ENCODE measurements at places on chromosomes 7 and 10.

GRCh38 chr7:23014681-23015080 is 751 bp upstream of the HYCC1 start:
- DNase-seq: no peak

- no peak for DNase-seq
These were observed 2.4 kb downstream of the GATA3 start for GRCh38 chr10:8056871-8057331.

- DNase-seq: no peak
These were observed 254.6 kb downstream of the PTEN start for GRCh38 chr10:88117869-88118632.

- DNase-seq: no peak
These were observed 412.9 kb upstream of the NFE2L3 start for GRCh38 chr7:25739143-25739542.

DNA sequence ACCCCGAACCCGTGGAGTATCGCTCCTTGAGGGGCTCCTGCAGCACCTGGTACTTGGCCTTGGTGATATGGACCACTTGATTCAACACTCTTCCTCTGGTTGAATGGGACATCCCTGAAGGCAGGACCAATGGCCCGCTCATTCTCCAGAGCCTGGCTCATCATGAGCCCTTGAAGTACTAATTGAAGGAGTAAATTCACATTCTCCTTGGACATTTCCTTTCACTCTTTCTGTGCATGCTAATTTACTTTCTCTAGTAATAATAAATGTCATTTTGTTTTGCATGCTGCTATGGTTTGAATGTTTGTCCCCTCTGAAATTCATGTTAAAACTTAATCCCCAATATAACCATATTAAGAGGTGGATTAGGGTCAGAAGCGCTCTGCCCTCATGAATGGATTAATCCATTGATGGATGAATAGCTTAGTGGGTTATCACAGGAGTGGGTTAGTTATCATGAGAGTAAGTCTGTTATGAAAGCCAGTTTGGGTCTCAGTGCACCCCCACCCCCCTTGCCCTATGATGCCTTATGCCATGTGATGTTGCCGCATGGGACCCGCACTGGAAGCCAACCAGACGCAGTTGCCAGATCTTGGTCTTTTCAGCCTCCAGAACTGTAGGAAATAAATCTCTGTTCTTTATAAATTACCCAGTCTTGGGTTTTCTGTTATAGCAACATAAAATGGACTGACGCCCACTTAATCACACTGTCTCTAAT is 23.8 kb downstream of the FGFBP3 start:
- DNase-seq: no peak

DNA sequence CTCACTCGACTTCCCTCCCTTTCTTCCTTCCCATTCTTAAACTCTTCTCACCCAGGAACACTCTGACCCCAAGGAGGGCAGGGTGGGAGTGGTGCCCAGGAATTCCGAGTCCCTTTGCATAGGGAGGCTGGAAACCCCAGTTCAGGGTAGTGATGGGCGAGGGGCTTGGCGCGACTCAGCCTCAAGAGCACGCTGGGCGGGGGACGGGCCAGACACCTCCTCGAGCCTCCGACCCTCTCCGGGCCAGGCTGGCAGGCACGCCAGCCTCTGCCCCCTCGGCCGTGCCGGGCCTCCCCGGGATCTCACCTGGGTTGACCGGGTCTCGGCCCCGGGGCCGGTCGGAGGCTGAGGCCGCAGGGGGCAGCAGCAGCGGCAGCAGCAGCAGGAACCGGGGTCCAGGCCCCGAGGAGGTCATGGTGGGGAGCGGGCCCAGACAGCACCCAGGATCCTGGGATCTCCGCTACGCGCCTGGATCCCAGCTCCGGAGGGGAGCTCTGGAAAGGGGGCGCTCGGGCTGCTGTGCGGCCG is 457 bp downstream of the PLOD3 start:
- no peak for DNase-seq

- no peak for DNase-seq
These were observed 9.3 kb upstream of the OR6V1 start for GRCh38 chr7:143042790-143043271.

GRCh38 chr10:112006407-112006806 is 177.2 kb downstream of the GPAM start:
- DNase-seq: no peak

- DNase-seq: peak; percentile 98
These were observed 11.7 kb downstream of the CPA5 start for GRCh38 chr7:130356121-130356875.

GRCh38 chr10:80461208-80462183 is 7.4 kb downstream of the TSPAN14 start:
- no peak for DNase-seq

DNA sequence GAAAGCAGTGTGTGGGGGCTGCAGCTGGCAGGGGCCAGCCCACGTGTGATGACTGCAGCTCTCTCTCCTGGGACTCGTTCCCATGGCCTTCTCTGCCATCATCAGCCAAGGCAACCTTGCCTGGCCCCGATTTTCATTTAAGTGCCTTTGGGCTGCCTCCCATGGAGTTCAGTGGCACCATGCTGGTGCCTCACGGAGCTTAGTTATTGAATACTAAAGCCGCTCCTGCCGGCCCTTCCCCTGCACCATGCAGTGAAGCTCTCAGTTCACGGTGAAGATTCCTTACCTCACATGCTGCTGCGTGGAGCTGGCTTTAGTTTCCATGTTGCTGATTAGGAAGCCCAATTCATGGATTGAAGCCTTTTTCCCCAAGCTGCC is 141.5 kb upstream of the EEPD1 start:
- DNase-seq: no peak

GRCh38 chr10:63421591-63421990 is 44.2 kb downstream of the JMJD1C start:
- DNase-seq: no peak

DNA sequence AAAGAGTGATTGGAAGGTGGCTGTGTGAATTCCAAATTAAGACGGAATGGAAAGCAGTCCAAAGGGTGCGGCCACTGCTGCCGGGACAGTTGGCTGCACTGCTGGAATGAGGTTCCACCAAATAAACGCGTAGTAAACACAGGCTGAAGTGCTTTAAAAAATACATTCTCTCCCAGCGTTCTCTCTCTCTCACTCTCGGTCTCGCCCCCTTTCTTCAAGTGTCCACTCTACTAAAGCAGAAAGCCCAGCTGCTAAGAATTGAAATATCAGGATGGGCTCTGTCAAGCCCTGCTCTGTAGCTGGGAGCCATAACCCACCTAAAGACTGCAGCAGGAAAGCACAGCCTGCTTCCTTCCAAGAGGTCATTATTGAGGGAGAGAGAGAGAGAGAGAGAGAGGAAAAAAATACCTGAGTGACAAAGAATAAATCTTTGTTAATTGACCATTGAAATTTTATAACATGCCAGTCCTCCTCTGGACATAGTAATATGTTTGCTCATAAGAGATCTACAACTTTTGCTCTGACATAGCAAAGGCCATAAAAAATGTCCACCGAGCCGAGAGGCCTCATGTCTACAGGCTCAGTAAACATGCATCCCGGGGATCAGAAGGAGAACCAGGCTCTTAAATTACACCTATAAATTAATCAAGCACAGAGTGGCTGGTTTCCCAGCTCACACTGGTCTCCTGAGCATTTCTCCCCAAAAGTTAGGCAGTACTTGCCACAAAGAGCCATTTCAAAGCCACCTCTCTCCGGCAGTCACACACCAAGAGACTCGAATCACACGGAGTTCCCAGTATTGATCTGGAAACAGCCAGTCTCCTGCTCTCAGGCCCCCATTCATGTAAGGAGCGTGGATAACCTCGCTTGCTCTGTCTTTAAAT is 72.8 kb downstream of the FGFR2 start:
- no peak for DNase-seq

DNA sequence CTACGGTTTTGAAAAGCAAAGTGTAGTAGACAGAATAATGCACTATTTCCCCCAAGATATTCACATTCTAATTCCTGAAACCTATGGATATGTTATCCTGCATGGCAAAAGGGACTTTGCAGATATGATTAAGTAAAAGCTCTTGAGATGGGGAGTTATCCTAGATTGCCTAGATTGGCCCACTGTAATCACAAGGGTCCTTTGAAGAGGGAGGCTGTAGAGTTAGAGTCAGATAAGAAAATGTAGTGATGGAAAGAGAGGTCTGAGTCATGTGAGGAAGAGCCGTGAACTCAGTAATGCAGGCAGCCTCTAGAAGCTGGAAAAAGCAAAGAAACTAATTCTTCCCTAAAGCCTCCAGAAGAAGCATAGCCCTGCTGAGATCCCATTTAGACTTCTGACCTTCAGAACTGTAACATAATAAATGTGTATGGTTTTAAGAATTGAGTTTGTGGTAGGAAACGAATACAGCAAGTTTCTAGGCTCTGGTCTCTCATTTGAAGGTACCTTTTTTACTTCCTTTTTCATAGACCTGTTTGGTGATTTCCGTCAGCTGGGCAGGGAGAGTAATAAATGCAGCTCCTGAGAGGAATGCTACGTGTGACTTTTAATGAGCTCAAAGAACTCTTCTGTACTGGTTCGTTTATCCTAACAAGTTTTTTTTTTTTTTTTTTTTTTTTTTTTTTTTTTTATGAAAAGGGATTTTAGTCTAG is 41.9 kb upstream of the NXPH1 start:
- no peak for DNase-seq

GRCh38 chr7:112959276-112959675 is 127.4 kb downstream of the GPR85 start:
- DNase-seq: no peak

- DNase-seq: no peak
These were observed 89.3 kb upstream of the MACROH2A2 start for GRCh38 chr10:69963178-69963834.

- no peak for DNase-seq
These were observed 14.6 kb downstream of the IFIT3 start for GRCh38 chr10:89342206-89342958.

GRCh38 chr7:121485467-121486243 is 89.5 kb upstream of the FAM3C start:
- DNase-seq: no peak

- DNase-seq: no peak
These were observed 96.1 kb downstream of the ZNF277 start for GRCh38 chr7:112302566-112302965.

DNA sequence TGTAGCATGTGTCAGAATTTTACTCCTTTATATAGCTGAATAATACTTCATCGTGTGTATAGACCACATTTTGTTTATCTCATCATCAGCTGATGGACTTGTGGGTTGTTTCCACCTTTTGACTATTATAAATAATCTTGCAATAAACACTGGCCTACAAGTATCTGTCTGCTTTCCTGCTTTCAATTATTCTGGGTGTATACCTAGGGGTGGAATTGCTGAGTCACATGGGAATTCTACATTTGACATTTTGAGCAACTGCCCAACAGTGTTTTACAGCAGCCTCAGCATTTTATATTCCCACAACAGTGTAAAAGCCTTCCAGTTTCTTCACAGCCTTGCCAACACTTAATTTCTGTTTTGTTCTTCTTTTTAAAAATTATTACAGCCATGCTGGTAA is 200.3 kb upstream of the PRSS1 start:
- no peak for DNase-seq

DNA sequence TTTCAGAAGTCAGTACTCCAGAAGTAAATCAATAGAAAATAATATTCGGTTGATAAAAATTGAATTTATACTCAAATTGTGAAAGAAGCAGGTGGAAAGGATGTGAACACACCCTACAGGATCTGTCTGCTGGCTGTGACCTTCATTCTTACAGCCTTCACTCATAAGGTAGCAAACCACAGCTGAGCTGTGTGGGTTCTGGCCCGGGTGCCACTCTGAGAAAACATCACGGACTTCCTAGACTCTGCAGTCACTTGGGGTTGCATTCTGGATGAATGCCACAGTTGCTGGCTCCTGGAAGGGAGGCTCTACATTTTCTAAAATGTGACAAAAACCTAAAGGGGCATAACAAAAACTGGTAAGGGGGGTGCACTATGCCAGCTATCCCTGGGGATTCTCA is 36.0 kb upstream of the ABLIM1 start:
- DNase-seq: no peak

DNA sequence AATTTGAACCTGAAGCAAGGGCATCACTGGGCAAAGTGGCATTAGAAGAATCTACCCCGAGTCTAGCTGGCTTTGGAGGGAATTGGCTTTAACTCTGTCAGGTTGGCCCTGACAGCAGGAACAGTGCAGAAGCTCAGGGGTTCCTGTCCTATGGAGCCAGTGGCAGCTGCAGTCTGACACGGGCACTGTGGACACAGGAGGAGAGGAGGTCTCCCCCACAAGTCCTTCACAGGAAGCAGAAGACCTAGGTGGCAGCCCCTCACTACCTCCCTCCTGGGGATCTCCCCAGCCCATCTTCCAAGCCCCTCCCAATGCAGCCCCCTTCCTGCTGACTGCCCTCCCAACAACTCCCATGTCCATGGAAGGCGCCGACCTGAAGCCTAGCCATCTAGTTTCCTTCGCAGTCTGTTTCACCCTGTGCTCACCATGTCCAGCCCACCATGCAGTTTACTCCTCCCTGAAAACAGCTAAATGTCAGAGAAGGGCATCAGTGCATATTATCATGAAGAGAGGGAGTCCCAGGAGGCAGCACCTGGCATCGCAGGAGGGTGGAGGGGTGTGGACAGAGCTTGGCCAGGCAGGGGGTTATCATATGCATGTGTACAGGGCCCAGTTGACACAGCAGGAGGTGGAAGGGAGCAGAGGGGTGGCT is 17.9 kb upstream of the GDF10 start:
- no peak for DNase-seq

DNA sequence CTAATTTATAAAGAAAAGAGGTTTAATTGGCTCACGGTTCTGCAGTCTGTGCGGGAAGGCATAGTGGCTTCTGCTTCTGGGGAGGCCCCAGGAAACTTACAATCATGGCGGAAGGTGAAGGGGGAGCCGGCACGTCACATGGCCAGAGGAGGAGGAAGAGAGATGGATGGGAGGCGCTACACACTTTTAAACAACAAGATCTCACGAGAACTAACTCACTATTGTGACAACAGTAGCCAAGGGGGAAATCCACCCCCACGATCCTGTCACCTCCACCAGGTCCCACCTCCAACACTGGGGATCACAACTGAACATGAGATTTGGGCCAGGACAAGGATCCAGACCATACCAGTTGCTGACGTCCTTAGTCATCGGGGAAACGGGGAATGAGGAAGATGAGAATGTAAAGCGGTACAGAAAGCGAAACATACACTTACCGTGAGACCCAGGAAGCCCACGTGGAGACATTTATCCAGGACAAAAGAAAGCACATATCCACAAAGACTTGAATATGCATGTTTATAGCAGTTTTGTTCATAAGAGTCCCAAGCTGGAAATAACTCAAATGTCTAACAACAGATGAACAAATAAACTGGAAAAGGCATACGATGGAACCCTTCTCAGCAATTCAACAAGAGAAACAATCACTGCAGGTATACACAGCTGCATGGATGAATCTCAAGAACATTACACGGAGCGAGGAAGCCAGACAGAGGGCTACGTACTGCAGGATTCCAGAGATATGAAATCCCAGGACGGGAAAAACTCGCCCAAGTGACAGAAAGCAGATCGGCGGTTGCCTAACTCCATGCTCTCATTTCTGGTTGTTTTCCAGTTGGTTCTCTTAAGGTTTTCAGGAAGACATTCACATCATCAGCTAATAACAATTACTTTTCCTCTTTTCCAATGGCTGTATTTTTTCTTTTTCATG is 26.2 kb upstream of the INPP5A start:
- DNase-seq: no peak

Data from epithelial cell of proximal tubule (primary cell).